ENCODE measurements at places on chromosomes 6 and 20.

DNA sequence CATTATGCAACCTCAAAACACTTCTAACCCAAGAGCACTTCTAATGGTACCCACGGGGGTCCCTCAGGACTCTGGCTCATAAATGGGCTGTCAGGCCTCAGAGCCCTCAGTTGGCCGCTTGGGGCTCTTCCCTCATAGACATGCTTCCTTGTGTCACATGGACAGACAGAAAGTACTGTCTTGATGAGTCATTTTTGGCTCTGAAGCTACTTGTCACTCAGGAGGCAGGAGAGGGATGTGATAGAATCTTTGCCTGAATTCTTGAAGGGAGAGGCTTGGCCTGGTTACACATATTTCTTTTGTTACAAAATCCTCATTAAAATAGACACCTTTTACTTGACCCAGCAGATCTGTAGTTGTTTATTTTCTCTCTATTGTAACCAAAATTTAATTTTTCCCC lies 15.1 kb upstream of the EDN1 start:
- no peak for DNase-seq

- DNase-seq: no peak
Measured at GRCh38 chr6:164164876-164165275, 750.4 kb downstream of the QKI start.

- DNase-seq: no peak
Measured at GRCh38 chr6:43966374-43966658, 160.9 kb downstream of the MRPL14 start.

GRCh38 chr6:35596448-35597442 lies 84.0 kb upstream of the TULP1 start:
- no peak for DNase-seq

DNA sequence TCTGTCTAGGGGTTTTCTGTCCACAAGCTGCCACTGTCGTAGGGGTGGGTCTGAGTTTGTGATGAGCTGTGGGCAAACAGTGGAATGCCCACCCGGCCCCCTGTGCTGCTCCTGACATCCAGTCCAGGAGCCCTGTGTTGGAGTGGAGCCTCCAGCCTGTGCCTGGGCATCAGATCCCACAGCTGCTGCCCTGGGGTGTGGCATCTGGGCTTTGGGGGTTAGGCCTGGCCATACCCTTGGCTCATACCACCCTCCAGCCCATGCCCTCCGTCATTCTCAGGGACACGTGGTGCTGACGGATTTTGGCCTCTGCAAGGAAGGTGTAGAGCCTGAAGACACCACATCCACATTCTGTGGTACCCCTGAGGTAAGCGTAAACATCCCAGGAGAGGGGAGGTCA lies 12.9 kb downstream of the SGK2 start:
- DNase-seq: no peak

GRCh38 chr20:57257701-57258453 lies 8.6 kb downstream of the BMP7 start:
- DNase-seq: no peak

GRCh38 chr6:76814496-76815458 lies 648.5 kb downstream of the HTR1B start:
- DNase-seq: no peak

DNA sequence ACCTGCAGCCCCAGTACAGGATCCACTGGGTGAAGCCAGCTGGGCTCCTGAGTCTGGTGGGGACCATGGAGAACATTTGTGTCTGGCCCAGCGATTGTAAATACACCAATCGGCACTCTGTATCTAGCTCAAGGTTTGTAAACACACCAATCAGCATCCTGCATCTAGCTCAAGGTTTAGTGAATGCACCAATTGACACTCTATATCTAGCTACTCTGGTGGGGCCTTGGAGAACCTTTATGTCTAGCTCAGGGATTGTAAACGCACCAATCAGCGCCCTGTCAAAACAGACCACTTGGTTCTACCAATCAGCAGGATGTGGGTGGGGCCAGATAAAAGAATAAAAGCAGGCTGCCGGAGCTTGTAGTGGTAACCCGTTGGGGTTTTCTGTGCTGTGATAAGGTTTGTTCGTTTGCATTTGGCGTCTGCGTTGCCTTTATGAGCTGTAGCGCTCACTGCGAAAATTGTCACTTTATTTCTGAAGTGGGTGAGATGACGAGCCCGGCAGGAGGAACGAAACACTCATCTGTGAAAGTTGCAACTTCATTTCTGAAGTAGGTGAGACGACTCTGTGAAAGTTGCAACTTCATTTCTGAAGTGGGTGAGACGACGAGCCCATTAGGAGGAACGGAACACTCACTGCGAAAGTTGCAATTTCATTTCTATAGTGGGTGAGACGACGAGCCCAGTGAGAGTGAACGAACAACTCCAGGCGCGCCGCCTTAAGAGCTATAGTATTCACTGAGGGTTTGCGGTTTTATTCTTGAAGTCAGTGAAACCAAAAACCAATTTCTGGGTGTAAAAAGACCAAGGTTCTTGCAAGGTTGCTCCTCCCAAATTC lies 31.1 kb downstream of the SERPINB6 start:
- DNase-seq: no peak

GRCh38 chr6:142380626-142381025 lies 78.8 kb downstream of the ADGRG6 start:
- no peak for DNase-seq

All from SHP77 treated with DMSO at 0.1 percent for 48 hours (cell line).